ENCODE measurements at places on chromosomes 1 and 21.

DNA sequence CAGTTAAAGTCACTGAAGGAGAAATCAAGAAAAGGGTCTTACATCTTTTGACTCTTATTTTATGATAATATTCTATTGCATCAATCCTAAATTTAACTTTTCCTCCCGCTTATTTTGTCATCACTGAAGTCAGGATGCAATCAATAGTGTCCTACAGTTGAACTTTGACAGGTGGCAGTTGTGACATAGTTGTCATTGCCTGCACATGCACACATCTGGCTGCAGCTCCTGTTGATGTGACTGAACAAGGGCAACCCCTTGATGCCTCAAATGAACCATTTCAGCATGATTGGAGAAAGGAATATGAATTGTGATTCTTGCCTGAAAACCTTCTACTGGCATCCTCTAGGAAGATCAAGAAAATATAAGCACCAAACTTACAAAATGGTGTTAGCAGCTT is 157.7 kb downstream of the NTNG1 start:
- DNase-seq = no peak

DNA sequence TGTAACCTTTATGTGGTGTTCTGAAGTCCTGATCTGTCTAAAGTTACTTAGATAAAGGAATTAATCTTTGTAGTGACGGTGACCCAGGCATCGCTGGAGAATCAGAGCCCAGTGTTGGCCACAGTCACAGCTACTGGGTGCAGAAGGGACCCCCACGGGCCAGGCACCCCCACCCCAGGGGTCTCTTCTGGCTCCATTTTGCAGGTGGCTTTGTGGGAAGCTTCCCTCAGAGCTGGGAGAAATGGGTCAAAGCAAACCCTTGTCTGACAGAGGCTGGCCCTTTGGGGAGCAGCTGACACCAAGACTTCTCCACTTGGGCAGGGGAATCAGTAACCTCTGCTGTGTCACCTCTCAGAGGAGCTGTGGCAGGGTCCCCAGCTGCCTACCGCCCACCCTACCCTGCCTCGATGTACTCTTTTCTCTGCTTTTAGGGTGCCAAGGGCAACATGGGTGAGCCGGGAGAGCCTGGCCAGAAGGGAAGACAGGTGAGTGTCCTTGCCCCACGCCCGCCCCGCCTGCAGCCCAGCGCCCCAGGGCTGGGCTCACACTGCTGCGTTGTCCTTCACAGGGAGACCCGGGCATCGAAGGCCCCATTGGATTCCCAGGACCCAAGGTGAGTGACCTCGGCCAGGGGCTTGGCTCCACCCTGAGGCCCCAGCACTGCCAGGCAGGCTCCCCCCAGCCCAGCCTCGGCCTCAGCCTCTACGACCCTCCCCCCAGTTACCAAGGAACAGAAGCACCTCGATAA is 17.7 kb downstream of the COL6A2 start:
- peak; percentile 6 for DNase-seq

DNA sequence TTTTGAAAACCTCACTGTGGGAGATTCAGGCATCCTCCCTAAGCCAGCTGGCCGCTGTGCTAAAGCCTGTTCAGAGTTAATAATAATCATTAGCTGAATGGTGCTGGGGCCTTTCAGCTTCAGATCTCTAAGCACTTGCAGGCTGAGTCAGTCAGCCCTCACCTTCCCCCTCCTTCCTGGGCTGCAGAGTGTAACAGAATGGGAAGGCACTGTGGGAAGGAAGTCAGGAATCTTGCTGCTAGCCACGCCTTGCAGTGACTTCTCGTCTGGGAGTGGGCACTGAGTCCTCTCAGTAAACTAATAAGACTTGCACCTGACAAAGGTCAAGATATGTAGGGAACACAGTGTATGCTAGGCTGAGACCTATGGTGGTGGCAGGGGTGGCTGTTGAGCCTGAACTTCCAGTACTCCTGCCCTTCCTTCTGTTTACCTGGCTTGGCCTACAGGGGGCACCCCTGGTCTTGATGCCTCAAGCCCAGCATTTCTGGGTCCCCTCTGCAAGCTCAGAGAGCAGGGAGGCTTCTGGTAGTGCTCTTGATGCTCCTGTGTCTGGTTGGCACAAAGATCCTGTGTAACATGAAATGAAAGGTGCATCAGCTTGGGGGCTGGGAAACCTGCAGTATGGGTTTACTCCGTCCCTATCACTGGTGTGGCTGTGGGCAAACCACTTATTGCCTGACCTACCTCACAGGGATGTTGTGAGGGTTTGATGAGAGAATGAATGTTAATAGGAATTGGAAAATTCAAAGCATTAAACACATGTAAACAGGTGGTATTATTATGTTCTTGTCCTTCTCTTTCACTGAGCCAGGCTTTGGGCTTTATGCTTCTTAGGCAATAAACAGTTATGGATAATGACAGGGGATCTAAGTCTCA is 6.0 kb downstream of the CYB561D1 start:
- peak; percentile 82 for DNase-seq

- no peak for DNase-seq
Measured at GRCh38 chr21:27371115-27371974, 404.5 kb upstream of the ADAMTS5 start.

GRCh38 chr1:9658199-9658598 is 6.7 kb downstream of the PIK3CD start:
- no peak for DNase-seq

DNA sequence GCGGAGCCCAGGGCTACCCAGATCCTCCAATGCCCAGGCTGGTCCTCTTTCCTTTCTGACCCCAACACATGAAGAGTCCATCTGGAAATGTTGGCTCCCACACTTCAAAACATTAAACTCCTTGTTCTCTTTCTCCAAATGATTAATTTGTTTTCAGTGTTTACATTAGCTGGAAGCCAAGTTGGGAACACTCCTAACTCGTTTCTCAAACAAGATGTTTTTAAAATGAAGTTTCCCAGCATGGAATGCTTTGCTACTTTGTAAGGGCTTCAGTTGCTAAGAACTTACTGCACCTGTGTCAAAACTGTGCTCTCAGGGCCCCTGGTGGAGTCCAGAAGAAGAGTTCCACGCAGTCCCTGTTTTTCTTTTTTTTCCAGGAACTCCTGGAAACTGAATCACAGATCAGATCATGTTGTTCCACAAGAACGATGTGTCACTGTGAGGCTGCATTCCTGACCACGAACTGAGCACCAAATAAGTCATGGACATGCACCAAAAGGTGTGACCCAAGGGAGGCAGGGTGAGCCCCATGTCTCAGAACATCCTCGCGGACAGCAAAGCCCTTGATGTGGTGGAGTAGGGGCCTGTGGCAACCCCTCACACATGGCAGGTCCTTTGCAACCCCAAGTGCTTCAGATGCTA is 257.3 kb downstream of the KCNJ6 start:
- DNase-seq = no peak

DNA sequence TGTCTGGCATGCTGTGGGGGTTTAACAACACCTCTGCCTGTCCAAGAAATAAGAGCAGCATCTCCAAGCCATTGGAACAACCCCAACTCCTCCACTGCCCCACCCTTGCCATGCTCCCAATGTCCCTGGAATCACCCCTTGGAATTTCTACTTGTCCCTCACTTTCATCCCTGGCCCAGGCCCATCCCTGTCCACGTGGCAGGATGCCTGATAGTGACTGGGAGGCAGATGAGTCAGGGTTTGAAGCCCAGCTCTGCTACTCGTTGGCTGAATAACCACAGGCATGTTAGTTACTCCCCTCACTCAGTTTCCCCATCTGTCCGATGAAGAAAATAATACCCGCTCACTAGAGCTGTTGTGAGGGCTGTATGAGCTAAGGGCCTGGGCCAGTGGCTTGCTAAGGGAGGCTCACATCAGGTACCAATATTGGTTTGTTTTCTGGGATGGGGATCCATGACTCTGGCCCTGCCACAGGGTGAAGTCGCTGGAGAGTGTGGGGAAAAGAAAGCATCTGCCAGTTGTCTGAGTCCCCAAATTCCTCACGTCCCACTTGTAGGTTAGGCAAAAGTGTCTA is 99.4 kb upstream of the TLR5 start:
- no peak for DNase-seq

DNA sequence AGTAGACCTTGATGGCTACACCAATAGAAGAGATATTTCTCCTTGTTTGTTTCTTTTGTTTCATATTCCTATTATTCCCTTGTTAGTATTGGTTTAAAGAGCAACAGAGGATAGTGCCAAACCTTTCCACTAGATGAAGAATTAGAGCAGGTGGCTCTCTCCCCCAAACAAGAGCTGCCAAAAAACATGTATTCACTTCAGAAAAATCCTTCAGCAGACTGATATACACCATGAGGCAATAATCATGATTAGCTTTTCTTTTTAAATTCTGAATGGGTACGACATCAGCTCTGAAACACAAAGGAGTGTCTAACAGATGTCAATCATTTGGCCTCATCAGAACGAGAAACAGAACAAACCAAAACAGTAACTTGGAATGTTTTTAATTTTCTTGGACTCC is 67.3 kb upstream of the MAP10 start:
- DNase-seq = no peak

- no peak for DNase-seq
Measured at GRCh38 chr21:29176471-29177120, 46.2 kb downstream of the MAP3K7CL start.

GRCh38 chr1:5430136-5430535 is 562.1 kb downstream of the NPHP4 start:
- no peak for DNase-seq

DNA sequence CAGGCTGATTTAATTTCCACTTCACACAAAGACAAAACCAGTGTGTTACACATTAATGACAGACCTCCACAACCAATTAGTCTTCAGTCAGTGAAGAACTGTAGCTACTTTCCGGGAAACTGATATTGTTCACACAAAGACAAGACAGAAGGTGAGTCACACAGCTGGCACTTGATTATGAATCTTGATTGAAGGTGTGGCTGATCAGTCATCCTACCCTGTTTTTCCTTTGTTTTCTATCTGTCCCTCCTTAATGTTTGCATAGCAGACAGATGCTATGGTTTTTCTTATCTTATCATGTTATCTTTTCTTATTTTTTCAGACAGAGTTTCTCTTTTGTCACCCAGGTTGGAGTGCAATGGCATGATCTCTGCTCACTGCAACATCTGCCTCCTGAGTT is 185.1 kb upstream of the GREM2 start:
- no peak for DNase-seq

GRCh38 chr1:21262293-21263051 is 27.8 kb downstream of the ECE1 start:
- DNase-seq = no peak

DNA sequence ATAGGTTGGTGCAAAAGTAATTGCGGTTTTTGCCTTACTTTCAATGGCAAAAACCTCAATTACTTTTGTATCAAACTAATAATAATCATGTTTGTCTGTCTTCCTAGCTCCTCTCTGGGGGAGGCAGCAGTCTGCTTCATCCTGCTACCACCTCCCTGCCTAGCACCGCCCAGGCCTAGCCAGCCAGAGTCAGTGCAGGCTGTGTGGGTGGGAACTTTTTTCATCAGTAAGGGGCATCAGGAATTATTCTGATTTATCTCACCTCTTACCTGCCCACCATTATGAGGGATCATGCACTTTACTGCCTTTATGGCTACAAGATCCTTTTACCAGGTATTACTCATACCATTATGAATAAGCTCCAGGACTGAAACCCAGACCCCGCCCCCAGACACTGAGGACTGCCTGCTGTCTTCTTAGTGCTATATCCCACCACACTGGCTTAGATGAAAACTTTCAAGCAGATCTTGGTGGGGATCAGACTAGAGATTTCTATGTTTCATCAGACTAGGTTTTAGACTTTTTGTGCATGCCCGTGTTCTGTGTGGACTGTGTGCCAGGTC is 116.4 kb downstream of the PBX1 start:
- no peak for DNase-seq

DNA sequence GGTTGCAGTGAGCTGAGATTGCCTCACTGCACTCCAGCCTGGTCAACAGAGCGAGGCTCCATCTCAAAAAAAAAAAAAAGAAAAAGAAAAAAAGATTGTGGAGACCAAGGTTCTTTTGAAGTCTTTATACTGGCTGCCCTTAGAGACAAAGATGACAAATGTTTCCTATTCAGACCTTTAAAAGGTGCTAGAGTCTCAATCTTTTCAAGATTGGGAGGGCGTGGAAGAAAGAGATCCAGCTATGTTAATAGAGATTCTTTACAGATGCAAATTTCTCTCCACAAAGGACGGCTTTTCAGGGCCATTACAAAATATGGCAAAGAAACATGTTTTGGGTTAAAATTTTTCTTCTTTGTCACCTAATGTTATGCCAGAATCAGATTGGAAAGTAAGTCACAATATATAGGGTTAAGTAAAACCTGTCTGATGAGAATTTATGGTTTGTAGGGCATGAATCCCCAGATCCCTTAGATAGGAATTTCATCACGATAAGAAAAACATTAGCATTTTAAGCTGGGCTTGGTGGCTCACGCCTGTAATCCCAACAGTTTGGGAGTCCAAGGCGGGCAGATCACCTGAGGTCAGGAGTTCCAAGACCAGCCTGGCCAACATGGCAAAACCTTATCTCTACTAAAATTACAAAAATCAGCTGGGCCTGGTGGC is 13.0 kb upstream of the MORC3 start:
- DNase-seq = no peak

GRCh38 chr1:26574719-26575251 is 45.2 kb downstream of the RPS6KA1 start:
- no peak for DNase-seq

DNA sequence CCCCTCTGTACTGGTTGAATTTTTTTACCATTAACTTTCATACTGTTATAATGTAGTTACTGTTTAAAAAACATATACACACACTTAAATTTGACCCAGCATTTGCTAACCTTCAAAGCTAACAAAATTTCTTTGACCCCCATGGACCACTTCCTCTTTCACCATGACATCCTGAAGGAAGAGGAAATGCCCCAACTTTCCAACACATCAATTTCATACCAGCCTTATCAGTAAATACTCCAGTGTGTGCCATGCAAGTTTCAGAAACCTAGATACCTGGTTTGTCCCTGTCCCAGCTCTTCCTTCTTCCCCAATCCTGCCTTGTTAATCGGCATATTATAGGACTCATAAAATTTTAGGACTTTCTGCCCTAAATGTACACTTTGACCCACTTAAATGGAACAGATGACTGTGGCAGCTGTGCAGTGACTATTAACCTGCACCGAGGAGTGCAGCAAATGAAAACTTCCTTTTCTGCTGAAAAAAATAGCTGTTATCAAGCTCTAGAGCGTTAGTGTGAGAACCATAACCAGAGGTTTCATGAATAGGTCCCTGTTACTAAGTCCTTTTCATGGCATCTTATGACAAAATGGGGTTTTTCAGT is 54.1 kb downstream of the DTL start:
- no peak for DNase-seq

- no peak for DNase-seq
Measured at GRCh38 chr1:233114860-233115259, 164.4 kb downstream of the NTPCR start.

GRCh38 chr1:51744506-51745303 is 127.8 kb downstream of the OSBPL9 start:
- no peak for DNase-seq

DNA sequence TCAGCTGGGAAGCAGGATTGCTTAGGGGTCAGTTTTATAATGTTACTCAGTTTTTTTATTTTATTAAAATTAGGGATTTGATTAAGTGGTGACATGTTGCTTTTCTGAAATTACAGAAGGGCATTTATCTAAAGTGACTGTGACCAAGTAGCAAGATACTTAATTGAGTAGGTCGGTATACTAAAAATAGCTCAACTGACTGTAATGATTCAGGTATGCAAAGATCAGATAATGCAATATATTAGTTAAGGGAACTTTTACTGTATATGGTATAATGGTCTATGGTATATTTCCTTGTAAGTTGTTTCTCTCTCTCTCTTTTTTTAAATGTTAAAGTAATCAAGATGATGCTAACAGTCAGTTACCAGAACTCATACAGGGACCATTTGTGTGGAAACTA is 26.2 kb downstream of the RLF start:
- DNase-seq = no peak
